ENCODE measurements at places on chromosomes 5 and 9.
A peak's percentile ranks its signal among the peaks of the same experiment; 100 is the strongest.

DNA sequence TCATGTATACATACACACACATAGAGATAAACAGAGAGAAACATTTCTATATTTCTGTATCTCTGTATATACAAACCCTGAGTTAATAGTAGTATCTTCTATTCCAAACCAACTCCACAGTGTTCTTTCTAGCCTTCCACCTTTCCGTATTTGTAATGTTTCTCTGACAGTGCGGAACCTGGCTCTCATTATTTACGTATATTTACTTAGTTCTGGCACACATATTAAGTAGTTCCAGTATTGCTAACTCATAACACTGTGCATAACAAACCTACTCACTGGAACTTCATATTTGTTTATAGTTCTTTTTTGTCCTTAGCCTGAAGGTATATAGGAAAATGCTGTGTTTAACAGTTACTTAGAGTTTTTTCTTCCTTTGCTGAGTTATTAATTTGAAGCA is 6.5 kb downstream of the OGN start:
- DNase-seq, result no peak

DNA sequence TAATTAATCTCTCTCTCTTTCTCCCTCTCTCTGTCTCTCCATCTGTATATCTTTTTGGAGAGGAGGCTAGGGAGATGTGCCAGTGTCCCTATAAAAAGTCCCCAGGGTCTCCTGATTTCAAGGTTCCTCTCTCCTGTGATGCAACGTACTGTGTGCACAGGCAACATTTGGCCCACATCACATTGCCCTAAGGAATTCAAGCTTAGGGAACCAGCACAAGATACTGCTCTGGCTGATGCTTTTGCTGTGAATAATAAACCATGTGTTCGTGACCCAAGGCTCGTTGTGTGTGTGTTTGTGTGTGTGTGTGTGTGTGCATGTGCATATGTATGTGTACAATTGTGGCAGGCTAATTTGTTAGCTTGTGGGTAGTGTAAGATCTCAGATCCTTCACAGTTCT is 9.7 kb downstream of the SPATA9 start:
- no peak for DNase-seq

- no peak for DNase-seq
These were observed 31.2 kb upstream of the BASP1 start for GRCh38 chr5:17186256-17186655.

DNA sequence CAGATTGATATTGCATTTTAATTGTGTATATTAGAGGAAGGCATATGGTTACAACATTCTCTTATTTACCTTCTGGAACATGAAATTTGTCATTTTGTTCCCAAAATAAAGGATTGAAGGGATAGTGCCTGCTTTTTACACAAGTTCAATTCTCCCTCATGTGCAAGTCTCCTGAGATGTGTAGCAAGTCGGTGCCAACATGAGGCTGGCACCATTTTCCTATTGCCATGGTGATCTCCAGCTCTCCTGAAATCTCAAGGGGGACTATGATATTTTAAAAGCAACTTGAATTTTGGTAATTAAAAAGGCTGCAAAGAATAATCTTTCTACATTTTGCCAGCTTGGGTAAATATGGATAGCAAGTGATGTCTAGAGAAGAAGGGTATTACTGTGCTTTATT is 693.3 kb upstream of the WWC1 start:
- DNase-seq, result no peak

DNA sequence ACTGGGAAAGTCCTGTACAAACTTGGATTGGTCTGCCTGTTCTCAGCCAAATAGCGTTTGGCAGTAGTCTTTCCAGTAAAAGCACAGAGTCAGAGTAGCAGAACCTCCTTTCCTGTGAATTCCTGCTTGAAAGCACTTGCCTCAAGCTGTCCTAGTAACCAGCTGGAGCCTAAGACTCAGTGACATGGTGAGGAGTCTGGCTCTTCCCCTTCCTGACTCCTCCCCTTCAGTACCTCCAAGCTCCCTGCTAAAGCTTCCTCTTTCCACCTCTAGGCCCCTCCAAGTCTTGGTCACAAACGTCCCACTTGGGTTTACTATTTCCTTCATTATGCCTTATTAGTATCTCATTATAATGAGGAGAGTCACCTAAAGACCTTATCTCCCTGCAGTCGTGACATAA is 21.4 kb upstream of the FAM81B start:
- no peak for DNase-seq

GRCh38 chr9:77726814-77727213 is 78.7 kb upstream of the GNA14 start:
- DNase-seq, result no peak

GRCh38 chr5:133343196-133343595 is 269.1 kb downstream of the FSTL4 start:
- no peak for DNase-seq

DNA sequence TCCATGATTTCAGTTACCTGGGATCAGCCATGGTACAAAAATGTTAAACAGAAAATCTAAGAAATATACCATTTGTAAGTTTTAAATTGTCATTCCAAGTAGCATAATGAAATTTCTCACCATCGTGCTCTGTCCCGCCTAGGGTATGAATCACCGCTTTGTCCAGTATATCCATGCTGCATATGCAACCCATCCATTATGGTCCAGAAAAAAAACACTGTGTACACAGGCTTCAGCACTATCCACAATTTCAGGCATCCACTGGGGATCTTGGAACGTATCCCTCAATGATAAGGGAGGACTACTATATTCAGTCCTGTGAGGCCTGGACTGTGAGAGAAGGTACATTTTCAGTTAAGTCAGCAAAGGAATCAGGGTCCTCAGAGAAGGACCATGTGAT is 37.6 kb upstream of the HNRNPA0 start:
- DNase-seq, result no peak

DNA sequence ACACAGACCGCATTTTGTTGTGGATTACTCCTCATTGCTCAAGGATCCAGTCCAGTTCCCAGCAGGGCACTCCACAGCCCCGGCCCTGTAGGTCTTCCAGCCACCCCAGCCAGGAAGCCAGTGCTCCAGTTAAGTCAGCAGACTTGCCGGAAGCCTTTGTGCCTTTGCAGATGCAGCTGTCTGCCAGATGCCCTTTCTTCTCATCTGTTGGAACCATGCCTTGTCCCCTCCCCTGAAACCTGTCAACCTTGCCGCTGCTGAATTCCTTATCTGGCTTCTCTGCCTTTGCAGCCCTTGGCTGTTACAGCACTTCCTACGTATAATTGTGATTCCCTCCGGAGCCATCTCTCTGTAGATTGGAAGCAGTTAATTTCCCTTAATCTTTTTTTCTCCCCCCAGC is 28.4 kb downstream of the PSAT1 start:
- no peak for DNase-seq

DNA sequence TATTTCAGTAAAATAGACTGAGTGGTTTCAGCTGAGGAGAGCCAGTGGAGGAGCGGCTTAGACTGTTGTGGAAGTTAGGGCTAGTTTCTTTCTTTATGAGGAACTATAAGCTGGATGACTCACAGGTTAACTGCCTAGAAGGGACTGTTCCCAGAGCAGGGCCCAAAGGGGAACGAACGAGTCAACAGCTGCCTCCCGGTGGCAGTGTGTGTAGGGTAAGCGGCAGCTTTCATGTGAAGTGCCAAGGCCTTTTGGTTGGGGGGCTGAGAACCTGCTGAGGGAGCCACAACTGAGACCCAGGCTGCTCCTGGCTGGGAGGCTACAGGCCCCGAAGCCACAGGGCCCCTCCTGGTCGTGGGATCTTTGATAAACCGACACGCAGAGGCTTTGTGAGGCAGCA is 7.0 kb downstream of the SQSTM1 start:
- no peak for DNase-seq

GRCh38 chr9:20872340-20872977 is 159.0 kb downstream of the HACD4 start:
- DNase-seq, result no peak

- no peak for DNase-seq
These were observed 21.7 kb upstream of the FAT2 start for GRCh38 chr5:151612689-151613427.

- DNase-seq, result no peak
These were observed 149.8 kb upstream of the TNC start for GRCh38 chr9:115267790-115268189.

- DNase-seq, result no peak
These were observed 36.1 kb downstream of the SLC22A5 start for GRCh38 chr5:132405646-132406045.

DNA sequence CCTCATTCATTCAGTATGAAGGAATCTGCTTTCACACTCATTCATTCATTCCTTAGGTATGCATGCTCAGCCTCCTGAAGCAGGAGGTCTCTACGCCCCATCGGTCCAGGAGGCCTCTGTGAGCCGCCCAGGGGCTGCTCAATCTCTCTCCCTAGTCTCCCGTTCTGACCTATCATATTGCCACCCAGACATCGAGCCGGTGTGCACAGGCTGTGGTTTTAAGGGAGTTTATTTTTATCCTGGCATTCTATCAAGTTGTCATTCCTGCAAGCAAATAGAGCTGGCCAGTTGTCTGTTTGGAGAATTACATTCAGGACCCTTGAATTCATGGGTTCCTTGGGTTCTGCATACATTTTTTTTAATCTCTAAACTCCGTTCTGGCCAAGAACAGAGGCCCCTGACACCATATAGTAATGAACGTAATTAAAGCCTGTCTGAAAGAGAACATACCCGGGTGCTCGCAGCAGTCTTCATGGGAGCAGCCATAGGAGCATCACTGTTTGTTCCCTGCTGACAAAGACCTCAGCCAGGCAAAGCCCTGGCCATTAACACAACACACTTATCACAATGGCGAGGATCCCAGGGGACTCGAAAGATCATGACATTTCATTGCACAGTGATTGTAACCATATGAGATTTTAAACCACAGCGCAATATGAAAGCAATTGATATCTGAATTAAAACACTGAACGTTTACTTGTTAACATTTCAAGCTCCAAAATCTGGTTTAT is 80.9 kb downstream of the ADAMTS16 start:
- DNase-seq, result no peak

- no peak for DNase-seq
These were observed 1.5 kb downstream of the OMD start for GRCh38 chr9:92422611-92423338.

DNA sequence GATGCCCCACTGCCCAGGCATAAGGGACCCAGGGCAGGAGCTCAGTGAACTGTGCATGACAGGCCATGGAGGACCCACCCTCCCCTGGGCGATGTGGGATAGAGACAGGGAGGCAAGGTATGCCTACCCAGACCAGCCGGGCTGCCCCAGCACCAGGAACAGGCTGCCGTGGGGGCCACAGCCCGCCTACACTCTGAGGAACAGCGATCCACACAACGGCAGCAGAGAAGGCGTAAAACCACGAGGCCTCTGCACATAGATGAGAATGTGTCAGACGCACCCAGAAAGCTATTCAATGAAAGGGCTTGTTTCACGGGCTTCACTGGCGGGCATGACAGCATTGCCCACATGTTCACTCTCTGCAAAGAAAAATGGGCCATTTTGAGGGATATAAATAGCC is 49.5 kb downstream of the SEMA4D start:
- DNase-seq, result no peak

- DNase-seq, result no peak
These were observed 444.7 kb downstream of the HINT1 start for GRCh38 chr5:130720355-130720754.

GRCh38 chr5:164013077-164013670 is 507.8 kb downstream of the MAT2B start:
- no peak for DNase-seq

- DNase-seq, result no peak
These were observed 24.0 kb upstream of the CORO2A start for GRCh38 chr9:98216391-98216790.

DNA sequence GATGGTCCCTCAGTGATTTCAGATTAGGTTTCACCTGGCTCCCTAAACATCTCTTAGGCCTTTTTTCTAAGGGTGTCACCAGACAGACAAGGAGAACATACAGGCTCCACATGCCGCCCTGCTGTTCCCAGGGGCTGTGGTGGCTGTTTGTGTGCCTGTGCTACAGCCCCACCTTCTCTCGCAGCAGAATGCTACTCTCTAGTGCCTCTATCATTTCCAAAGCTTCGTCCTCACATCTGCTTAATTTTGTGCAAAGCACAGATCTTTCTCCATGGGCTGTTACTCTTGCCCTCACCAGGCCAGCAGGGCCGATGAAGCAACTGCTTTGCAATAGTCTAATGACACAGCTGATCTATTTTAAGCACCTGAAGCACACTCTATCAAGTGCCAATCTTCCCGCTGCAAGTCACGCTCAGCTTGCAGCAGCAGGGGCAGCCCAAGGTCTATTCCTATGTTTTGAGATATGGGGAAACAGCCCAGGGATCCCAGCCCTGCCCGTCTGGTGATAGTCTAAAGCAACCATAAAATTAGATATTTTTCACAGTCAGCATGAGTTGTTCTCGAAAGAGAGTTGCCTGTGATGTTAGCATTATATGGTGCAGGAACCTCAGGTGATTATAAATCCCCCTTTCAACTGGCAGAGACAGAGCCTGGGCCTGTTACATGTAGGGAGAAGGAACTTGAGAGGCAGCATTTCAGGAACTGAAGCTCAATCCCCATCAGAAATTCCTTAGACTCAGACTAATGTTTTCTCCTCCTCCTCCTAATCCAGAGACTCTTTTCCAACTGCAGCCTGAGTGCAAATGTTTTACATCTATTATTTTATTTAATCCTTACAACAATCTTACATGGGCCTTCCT is 12.7 kb downstream of the ABLIM3 start:
- DNase-seq, result no peak

- no peak for DNase-seq
These were observed 36.7 kb upstream of the TIFAB start for GRCh38 chr5:135488727-135489465.

- DNase-seq, result no peak
These were observed 5.0 kb downstream of the TNIP1 start for GRCh38 chr5:151075698-151076331.

DNA sequence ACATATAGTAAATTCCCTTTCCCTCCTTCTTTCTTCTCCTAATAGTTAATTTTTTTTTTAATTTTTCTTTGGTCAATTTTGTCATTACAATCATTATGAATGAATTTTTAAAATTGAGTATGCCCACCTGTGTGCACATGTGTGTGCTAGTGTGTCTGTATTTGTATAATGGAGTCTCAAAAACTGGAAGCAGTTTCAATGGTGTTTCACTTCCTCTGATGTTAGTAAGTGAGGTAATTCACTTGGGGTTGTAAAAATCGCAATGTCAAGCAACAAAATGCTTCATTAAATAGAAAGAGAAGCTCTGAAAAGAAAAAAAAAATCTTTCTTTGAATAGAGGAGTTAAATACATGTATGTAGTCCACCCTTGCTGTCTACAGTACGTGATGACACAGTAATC is 1467.6 kb upstream of the NUDT12 start:
- DNase-seq, result no peak

- peak; percentile 14 for DNase-seq
These were observed 91.7 kb upstream of the SHB start for GRCh38 chr9:38160613-38161215.

- DNase-seq, result no peak
These were observed 94.7 kb downstream of the INIP start for GRCh38 chr9:112623198-112623597.

All from stimulated activated CD4-positive, alpha-beta T cell treated with anti-CD3 and anti-CD28 coated beads, Interleukin-15, amount 100 ng/mL, for 1 hour (primary cell).